ENCODE measurements at places on chromosomes 2 and 18.

DNA sequence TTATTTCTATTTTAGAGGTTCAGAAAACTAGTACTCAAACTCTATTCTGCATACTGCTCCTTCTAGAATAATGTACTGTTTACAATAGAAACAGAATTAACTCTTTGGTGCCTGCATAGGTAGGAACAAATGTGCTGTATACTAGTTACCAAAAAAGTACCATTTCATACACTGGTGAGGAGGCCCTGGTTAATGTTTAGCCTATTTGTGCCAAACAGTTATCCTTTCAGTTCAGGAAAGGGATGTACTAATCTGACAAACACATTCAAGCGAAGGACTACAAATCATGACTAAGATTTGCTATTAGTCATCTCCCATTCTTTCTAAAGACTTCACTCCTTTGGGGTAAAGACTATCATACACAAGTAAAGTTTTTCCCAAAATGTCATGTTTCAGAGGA is 47.4 kb downstream of the EXOC6B start:
- no peak for DNase-seq

DNA sequence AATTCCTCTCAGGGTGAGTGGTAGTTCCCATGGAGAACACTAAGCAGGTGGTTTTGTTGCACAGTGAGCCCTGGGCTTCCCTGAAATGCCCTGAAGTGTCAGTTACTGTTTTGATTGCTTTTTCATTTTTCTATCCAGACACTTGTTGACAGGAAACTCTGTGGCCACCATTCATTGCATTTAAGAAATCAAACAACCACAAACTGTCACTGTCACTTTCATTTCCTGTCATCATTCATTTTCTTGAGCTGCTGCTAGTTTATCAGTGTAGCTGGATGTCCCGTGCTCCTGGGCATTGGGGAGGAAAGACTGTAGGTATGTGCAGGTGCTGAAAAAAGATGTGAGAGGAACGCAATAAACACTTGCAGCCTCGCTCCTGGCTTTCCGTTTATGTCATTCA is 891.6 kb upstream of the ZEB2 start:
- DNase-seq = peak; percentile 31

GRCh38 chr18:23032030-23032582 is 99.0 kb downstream of the RBBP8 start:
- no peak for DNase-seq

GRCh38 chr18:66562279-66562678 is 41.6 kb downstream of the CDH19 start:
- DNase-seq = no peak

GRCh38 chr2:229257985-229258384 is 13.1 kb downstream of the PID1 start:
- DNase-seq = no peak

GRCh38 chr2:16148632-16149348 is 208.4 kb downstream of the MYCN start:
- no peak for DNase-seq

- no peak for DNase-seq
These were observed 110.0 kb downstream of the MYCN start for GRCh38 chr2:16050261-16050907.

DNA sequence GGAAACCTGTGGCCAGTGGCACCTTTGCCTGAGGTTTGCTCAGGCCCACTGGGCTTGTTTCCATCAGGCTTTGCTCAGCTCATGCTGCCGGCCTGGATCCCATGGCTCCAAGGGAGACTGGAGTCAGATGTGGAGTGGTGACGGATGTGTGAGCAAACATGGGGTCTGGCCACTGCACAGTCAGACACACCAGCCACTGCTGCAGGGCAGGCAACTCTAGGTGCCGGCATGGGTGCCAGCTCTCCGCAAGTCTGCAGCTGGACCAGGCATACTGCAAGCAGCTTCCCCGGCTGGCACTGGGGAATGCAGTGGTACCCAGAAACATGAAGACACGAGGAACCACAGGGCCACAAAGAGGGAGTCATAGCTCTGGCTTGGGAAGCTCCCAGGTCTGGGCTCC is 37.4 kb downstream of the TDRD15 start:
- no peak for DNase-seq

Measured in activated T-helper 1 cell treated with anti-CD3 and anti-CD28 coated beads, Interleukin-12 subunit alpha, Interleukin-12 subunit beta, Interleukin-2, Interleukin-4 antibody, amounts not matched to agents 30 ng/mL and 10 ng/mL and 1 ng/mL, durations not matched to agents 14 hours and 24 hours and 36 hours (primary cell).